Omental fat pad (tissue), 4 donors: ENCODE measurements at places on chromosomes 3 and 15. TPM values are rescaled to one million over a fixed set of nuclear protein-coding genes. Genes with fewer than 3 reads are reported as not detected.

DNA sequence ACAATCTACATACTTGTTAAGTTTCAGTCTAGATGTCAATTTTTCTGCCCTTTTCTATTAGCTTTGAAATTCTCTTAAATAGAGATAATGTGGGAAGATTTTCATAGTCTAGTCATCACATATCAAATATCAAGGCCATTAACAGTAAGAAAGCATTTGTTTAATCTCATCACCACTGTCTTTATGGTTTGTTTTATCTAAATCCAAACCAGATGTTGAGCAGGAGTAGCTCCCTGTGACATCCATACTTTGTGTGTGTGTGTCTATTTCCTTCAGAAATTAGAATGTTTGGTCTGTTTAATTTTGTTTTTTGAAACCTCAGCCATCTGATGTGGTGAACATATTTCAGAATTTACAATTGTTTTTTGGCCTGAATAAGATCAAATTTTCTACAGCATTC, 23.1 kb upstream of the GOLGA8B start:
- DNase-seq, result no peak

DNA sequence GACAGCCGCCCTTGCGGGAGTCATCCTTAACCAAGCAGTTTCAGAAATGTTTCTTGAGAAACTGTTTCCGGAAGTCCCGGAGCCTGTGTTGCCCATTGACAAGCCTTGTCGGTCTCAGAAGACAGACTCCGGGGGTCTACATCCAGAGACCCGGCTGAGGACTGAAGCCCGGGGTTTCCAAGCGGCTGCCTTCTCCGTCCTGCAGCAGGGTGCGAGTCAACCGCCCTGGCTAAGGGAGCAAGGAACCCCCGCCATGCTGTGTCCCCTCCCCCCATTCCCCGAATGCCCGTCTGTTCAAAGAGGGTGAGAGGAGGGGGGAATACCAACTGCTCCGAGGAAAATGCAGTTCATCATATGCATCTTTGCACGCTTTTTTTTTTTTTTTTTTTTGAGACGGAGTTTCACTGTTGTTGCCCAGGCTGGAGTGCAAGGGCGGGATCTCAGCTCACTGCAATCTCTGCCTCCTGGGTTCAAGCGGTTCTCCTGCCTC, 61.6 kb downstream of the ATP1B3 start:
- no peak for DNase-seq

DNA sequence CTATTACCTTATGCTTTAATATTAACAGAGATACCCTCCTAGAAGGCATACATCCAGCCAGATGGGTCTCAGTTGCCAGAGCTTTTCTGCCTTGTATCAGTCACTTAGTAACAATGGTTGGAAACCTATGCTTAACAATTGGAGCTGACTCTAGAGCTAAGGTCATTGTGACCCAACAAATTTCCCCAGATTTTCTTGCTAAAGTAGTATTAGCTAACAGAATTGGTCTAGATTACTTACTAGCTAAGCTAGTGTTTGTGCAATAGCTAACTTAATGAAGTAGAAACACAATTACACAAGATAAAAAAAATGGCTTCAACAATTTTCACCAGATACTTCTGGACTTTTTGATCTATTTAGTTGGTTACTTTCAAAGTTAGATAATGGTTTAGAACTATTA, 236.9 kb downstream of the NSUN3 start:
- DNase-seq, result no peak

The SMCO1 gene
- not detected for total RNA-seq

DNA sequence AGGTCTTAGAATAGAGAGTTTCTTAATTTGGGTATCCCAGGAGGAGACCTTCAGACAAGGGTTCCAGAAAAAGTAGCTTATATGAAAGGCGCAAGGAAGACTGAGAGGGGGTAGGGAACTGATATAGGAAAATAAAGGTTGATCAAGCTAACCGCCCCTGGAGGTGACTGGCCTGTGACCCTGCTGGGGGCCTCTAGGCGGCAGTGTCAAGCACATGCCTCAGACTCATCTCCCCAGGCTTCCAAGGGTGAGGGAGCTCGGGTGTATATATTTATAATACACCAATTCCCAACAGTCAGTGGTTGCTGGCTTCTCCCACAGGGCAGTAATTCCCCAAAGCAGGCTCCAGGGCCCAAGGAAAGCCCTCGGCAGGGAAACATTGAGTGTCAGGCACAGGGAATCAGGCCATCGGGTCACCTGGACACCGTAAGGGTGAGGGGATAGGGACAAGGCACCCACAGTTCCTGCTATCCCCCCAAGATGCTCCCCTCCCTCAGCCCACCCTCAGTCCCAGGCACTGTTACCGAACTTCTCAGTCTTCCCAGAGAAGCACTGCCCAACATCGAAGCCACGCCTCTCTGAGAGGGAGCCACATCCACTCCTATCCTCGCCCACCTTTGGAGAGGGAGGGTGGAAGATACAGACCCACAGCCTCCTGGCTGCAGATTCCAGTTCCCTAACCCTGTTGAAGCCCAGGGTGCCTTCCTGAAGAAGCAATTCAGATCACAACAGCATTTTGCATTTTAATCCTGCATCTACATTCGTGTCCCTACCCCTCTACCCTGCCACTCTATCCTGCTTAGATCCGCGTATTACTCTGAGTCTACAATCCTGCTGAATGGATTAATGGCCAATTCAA, 19.5 kb upstream of the CAV3 start:
- DNase-seq, result no peak
